Left cardiac atrium (tissue), 4 donors: ENCODE measurements at places on chromosomes 6 and 20. TPM values are rescaled to one million over a fixed set of nuclear protein-coding genes. Genes with fewer than 3 reads are reported as not detected.
A peak's percentile ranks its signal among the peaks of the same experiment; 100 is the strongest.

NOL4L gene
- total RNA-seq: 8.5 TPM

ZNF831 gene
- 0.31 TPM for total RNA-seq

CUL9 gene
- total RNA-seq: 17.4 TPM

- peak; percentile 89 for DNase-seq
Observed at GRCh38 chr6:43454696-43455530, 435 bp downstream of the DLK2 start.

DNA sequence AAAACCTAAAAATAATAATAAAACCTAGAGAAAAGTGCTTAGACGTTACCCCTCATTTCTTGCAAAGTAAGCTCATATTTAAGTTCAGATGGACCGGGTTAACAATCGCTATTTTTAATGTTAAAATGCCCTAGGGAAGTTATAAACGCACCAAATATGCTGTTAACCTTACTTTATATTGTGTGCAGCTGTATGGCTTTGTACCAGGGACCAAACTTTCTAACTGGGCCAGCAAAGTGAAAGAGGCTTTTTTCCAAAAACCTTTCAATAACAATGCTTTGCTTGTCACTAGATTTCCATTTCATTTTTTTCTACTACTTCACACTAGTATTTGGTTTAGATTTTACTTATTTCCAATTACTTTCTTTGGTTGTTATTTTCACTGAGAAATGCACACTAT lies 248.5 kb downstream of the FOXC1 start:
- DNase-seq: no peak

DNA sequence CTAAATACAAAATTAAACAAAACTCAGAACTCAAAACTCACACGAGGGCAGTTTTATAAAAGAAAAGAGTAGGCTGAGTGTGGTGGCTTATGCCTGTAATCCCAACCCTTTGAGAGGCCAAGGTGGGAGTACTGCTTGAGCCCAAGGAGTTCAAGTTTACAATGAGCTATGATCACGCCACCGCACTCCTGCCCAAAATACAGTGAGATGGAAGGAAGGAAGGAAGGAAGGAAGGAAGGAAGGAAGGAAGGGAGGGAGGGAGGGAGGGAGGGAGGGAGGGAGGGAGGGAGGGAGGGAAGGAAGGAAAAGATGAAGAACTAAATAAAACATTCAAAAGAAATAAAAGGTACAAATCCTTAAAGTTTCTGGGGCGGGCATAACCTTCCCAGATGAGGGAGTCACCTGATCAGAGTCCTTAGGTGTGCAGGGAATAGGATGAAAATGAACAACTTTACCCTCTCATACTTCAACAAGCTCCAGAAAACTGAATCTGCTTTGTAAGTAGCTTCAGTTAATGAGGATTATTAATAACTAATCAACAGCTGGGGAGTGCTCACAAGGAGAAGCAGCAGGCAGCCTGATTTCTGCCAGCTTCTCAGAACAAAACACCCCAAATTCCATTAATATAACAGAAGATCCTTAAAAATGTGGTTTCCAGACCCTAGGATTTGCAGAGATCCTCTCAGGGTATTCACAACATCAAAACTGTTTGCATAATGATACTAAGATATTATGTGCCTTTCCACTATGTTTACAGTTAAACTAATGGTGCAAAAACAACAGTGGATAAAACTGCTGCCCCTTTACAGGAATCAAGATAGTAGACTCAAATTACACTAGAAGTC lies 21.8 kb downstream of the LMBRD1 start:
- no peak for DNase-seq

DNA sequence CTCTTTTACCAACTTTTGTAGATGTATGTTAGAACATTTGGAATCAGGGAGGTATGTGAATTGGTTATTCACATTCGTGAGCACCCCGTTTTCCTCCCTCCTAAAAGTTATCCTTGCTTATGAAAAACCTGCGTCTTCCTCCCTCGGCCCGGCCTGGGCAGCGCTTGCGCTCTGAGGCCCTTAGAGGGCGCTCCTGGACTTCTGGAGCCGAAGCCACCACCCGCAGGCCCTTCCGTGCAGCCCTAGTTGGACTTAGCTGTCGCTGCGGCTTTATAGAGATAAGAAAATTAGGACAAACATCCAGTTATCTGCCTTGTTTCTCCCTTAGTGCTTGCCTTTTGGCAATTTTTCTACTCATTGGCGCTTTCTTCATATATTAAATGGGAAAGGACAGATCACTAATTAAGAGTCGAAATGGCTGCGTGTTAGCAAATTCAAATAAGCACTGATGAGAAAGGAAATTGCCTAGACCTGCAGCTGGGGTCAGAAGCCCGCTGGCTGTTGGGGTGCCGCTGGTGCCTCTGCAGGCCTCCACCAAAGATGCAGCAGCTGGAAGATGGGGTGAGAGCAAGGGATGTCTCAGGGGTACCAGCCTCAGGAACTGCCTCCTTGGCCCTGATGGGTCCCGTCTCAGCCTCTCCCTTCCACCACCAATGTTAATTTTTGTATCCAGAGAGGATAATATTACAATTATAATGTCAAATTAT lies 5.2 kb downstream of the FNDC1 start:
- DNase-seq: peak; percentile 72

GRCh38 chr6:34813028-34813713 lies 21.3 kb downstream of the BLTP3A start:
- no peak for DNase-seq

DNA sequence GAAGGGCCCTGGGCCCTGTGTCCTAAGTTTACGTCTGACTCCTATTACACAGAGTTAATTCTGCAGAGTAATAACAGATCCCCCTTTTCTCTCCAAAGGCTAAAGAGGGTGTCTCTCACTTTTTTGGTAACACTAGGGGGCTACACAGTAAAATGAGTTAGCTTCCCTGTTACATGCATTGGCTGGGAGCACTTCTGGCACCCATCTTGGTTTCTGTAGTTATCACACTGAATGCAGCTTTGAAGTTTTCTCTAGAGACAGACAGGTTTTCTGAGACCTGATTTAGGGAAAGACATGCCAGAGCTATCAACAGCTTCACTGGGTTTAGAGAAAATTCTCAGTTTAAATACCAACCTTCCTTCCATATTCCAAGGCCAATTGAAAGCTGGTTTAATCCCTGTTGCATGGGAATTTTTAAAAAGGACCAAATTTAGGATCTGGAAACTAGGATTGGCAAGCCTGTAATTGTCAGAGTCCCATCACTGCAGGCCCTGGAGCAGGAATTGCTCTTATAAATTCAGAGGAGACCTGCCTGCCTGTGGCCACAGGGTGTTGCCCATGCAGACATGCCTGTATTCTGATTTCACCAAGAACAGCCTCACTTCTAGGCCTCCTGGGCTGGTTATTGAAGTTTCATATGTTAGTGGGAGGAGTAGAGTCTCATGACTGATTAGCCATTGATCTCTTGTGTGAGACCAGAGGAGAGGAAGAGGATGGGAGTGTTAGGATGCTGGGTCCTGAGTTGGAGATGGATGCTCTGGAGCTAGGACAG lies 29.4 kb downstream of the RNF8 start:
- no peak for DNase-seq

DNA sequence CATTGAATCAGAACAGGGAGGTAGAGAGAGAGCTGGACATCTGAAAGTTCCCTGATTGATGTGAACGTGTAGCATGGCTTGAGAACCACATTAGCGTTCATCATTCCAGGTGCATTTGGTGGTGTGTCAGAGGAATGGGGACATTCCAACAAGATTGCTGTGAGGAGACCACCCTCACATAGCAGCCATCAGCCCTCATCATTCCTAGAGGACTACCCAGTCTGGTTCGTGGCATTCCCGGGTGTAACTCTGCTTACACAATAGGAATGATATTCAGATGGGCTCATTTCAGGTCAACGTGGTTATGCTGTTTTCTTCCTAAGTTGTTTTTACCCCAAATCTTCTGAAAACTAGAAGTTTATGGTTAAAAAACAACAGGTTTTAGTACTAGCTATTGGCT lies 62.2 kb upstream of the KLHL31 start:
- no peak for DNase-seq

DNA sequence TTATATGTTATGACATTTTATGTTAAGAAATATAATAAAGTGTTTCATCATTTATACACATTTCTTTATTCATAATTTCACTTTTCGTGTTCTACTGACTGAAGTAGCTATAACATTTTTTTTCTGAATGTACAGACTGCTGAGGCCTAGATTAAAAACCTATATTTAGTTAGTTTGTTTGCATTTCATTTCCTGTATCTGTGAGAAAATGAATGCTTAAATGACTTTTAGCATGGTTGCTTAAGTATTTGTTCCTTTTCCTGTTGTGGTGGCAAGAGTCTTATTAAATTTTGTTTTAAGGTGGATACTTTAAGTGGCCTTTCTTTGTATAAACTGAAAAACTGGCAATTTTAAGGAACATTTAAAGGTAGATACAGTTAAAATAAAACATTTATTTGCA lies 779.7 kb upstream of the MAN1A1 start:
- DNase-seq: no peak

DNA sequence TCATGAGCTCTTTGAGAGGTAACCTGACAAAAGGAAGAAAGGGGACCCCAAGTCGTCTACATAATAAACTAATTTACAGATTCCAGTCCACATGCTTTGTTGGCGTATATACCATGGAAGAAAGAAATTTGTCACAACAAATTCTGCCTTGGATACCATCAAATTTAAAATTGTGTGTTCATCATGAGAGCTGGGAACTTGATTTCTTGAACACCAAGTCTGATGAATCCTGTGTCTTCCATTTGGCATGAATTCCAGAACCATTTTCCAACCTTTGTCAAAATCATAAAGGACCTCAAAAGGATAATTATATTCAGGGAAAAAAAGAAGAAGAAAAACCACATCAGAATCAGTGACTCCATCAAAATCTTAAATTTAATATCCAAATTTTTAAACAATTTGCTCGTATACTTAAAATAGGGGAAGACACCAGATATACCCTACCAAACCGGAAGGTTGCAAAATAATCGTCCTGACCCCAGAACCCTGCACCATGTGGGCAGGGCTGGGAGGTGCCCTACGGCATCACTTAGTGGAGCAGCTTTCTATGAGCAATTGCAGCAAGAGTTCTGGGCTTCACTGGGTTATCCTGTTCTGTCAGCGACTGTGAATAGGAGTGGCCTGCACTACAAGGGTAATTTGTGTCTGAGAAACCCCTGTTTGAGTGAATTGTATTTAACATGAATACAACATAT lies 74.1 kb upstream of the INSM1 start:
- DNase-seq: no peak

- DNase-seq: no peak
Observed at GRCh38 chr6:42819803-42820511, 38.1 kb downstream of the BICRAL start.

DNA sequence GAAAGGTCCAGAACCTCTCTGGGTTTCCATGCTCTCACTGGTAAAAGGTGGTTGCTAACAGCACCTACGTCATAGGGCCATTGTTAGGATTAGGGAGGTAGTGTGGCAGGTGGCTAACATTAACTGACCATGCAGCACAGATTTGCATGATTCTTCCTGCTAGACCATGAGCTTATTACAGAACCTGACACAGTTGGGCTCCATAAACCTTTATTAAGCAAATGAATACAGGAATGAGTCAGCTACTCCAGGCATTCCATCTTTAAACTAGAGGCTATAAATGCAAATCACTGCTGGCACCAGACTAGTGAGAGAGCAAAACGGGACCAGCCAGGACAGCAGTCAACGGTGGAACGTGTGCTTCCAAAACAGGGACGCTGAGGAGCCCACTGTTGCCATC lies 440.1 kb downstream of the PTPRT start:
- no peak for DNase-seq

GRCh38 chr20:63517376-63518309 lies 2.9 kb upstream of the PPDPF start:
- peak; percentile 23 for DNase-seq

DNA sequence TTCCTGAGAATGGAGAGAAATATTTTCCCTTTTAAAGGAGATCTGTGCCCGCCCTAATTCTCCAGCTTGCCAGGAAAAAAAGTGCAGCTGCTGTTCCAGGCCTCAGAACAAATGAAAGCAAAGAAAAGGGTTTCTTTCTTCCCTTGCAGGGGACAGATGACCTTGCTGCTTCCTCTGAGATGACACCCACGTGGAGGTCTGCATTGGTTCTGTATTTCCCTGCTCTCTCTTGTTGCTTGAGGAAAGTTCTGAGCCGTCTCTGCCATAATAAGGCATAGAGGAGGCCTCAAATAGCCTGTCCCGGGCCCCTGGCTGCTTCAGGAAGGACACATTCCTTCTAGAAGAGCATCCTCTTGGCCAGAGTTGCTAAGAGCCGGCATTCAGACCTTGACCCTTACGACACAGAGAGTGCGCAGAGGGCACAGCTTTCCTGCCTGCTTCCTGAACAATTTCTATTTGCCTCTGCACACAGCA lies 501.8 kb upstream of the SULF2 start:
- DNase-seq: no peak

DNA sequence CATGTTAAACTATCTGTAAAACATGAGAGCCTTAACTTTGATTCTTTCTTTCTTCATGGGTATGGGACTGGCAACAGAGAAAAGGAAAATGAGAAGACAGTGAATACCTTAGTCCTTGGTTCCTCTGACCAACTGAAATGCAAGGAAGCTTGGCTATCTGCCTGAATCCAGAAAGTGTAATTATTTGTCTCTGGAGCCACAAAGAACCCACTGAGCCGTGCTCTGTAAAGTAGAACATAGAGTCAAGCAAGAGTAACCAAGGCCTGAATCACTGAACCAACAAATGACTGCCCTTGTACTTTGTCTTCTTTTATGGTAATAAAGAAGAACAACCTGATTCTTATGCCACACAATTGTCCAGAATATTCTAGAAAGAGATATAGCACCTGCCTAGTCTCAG lies 27.6 kb downstream of the PKHD1 start:
- DNase-seq: no peak

DNA sequence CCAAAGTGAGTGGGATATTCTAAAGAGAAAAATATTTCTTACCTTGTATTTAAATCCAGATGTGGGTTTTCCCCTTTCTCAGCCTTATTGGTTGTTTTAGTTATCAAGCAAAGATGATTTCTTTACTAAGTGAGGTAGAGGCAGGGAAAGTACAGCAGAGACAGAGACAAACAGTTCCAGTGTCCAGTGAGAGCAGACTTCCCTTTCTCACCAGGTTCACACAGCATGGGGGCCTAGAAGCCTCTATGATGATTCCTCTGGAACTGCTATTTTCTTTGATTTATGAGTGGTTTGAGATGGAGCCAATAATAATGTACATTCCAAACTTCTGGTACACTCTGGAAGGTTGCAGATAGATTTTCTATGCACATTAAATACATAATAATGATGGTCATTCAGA lies 234.0 kb upstream of the MARCKS start:
- DNase-seq: no peak

- no peak for DNase-seq
Observed at GRCh38 chr6:110173506-110174132, 5.9 kb downstream of the WASF1 start.

GRCh38 chr6:116400328-116400727 lies 29.6 kb downstream of the DSE start:
- no peak for DNase-seq

GRCh38 chr6:169884158-169884557 lies 132.7 kb downstream of the ERMARD start:
- DNase-seq: no peak

DNA sequence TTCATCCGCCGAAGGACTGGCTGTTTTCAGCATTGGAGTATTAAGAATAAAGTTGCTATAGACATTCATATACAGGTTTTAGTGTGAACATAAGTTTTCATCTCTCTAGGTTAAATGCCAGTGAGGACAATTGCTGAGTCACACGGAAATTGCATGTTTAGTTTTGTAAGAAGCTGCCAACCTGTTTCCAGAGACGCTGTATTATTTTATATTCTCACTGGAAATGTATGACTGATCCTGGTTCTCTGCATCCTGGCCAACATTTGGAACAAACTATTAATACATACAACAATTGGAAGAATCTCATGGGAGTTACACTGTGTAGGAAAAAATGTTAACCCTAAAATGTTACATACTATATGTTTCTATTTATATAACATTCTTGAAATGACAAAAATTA lies 16.7 kb upstream of the TGM6 start:
- DNase-seq: no peak

- DNase-seq: no peak
Observed at GRCh38 chr6:103893141-103893581, 966.6 kb downstream of the HACE1 start.
